ENCODE measurements at places on chromosomes 4 and X.

DNA sequence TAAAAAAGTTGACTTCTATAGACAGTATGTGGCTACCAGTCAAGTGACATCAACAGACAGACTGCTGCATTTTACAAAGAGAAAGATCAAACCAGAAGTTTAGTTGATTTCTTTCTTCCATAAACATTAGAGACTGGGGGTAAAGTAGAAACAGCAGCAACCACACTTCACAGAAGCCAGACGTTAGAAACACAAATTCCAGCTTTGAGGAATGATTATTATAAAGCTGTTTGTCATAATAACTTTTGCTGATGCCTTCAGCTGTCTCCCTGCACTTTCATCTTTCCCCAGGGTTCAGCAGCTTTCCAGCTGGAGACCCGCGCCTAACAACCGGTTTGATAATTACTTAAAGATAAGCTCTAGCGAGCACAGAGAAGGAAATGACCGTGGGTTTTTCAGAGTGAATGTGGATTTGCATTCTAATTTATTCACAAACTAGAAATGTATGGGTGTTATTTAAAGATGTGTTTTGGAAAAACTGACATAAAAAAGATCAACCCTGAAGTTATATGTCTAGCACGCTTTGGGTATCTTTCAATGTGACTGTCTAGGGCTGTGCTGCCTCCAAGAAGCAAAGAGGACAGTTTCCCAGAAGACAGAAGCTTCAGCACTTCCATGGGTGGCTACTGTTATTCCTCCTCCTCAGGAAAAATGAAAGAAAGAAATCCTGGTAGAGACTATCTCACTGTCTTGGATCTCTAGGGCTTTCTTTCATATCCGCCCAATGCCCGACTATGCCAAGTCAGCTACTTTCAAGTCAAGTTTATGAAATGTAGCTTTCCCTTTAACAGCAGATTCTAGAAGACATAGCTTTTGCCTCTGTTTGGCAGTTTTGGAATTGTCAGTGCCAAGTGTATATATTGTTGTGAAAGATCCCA, 15.0 kb upstream of the ENAM start:
- DNase-seq = no peak

DNA sequence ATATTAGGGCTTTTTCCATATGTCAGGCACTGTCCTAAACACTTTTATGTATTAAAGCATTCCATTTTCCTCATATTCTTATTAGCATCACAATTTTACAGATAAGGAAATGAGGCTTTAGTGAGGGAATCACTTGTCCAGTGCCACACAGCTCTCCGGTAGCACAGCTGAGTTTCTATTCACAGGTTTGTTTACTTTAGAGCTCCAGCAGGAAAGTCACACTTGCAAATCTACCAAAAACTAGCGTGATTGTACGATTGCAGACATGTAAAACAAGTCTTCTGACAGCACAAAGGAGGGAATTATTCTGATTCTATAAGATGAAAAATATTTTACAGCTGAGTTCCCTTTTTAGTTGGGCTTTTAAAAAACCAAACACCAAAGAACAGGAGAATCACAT, 472.1 kb downstream of the TMA16 start:
- DNase-seq = no peak

GRCh38 chrX:71935476-71935875, 24.8 kb downstream of the NHSL2 start:
- DNase-seq = no peak

- no peak for DNase-seq
Observed at GRCh38 chrX:121635141-121635540, 587.7 kb downstream of the GLUD2 start.

DNA sequence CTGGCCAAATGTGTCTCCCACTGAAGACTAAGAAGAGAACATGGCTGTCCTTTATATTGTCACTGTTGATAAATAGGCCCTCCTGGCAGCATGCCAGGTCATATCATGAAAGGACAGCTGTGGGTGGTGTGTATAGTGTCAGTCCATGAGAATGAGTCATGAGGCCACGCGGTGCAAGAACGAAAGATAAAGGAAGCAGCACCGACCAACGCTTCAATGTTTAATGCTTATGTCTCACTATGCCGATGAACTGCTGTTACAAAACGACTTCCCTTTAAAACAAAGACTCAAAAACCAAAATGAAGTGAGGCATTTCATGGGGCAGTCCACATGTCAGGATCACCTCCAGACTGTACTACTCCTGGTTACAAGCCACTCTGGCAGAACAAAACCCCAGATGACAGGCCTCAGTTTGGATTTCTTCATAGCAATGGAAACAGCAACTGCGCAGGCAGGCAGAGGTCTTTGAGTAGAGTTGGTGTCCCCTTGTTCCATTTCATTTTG, 5.2 kb upstream of the TCEANC start:
- DNase-seq = no peak

GRCh38 chr4:13092702-13093101, 391.4 kb downstream of the RAB28 start:
- no peak for DNase-seq

DNA sequence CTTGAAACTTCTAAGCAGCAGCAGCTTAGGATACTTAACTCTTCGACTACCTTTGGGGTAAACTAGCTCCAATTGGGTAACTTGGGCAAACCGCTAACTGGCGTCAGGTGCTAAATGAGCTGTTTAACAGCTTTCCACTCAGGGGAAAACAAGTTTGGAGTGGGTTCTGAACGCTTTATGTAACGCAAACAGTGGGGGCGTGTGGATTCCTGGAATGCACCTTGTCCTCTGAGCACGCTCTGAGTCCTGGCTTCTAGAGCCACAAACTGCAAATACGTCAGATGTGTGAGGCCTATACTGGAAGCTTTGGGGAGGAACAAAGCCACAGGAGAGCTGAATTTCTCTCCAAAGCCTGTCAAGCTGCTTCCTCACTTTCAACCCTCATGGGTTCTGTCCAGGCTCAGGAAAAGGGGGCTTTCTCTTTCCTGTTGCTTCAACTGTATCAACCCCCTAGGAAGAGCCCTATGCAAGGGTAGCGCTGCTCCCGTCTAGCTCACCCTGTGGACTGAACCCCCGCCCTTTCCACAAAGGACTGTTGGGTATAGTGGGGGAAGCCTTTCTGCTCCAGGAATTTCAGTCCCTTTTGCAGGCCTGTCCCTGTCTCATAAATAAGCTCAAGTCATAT, 4.5 kb upstream of the WDR1 start:
- no peak for DNase-seq

GRCh38 chr4:188821500-188821899, 682.3 kb downstream of the TRIML1 start:
- DNase-seq = no peak

GRCh38 chr4:121693886-121694285, 2.9 kb downstream of the ANXA5 start:
- DNase-seq = no peak

DNA sequence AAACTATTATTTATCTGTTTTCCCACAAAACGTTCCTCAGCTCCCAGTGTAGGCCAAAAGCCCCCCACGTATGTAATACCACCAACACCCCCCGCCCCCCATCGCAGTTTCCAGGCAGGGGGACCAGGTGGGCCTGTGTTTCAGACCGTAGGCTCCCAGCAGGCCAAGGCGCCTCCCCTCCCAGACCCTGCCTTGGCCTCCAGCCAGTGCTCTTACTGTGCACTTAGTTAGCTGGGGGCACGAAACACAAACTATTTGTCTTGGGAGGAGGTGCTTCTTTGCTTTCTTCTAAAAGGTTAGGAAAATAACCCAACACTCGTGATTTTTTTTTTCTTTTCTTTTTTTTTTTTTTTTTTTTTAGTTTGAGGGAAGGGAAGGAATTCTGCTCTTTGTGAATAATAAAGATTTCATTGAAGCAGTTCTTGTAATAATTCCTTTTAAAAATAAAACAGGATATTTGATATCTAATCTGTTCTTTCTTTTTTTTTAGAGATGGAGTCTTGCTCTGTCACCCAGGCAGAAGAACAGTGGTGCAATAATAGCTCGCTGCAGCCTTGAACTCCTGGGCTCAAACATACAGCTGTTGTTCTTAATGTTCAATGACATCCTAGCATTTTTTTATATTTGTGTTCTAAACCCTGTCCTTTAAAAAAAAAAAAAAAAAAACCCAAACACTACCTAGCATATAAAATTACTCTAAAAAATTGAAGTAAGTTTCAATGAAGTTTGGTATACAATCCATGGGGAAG, 83.0 kb upstream of the CLDN34 start:
- DNase-seq = no peak

DNA sequence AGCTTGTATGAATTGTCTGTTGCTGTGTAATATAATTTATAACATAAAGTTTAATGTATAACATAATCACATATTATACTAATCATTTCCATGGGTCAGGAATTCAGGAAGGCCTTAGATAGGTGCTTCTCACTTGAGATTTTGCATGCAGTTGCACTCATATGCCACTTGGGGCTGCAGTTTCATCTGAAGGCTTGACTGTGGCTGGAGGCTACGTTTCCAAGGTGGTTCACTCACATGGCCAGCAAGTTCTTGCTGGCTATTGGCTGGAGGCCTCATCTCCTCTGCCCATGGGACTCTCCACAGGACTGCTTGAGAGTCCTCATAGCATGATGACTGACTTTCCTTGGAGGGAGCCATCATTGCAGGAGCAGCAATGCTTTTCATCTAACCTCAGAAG, 53.4 kb upstream of the STX18 start:
- DNase-seq = no peak

DNA sequence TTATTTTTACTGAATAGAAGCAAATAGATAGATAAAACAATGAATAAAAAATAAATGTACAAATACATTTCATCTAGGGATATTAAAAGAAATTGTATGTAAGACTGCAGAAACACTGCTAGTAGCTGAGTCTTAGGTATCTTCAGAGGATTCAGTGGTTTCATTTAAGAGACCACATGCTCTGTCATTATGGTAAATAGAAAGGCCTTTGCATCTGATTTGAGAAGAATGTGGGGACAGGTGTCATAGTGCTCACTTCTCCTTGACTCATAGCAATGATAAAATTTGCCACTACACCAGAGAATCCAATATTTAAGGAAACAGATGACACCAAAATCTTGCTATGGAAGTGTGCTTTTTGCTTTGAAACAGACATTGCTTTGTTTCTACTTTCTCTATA, 59.8 kb upstream of the PPP1R2C start:
- DNase-seq = no peak

DNA sequence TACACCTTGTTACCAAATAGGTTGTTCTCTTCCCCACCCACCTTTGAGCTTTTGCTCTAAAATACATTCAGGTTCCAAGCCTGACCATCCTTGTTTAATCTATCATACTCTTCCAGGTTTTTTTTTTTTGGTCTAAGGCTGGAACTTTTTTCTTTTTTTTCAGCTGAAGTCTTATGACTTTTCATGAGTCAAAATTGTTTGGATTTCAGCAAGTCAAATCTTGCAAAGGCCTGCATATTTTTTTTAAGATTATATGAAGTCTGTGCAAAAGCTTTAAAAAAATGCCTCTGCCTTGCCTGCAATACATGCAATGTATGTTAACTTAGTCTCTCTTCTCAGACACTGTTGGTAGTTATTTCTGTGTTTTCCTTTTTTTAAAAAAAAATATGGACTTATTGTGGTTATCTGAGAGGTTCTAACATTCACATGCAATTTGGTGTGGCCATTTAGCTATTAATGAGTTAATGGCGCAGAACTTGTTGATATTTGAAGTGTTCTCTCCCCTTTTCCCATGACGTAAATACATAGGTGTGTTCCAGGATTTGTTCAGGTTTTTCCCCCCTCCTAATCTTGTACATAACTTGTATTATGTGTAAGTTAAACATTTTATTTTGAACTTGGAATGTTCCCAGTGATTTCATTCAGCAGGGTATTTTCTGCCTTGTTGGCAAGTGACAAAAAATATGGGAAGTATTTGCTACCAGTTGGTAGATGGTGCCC, 58.7 kb downstream of the CCKAR start:
- no peak for DNase-seq

DNA sequence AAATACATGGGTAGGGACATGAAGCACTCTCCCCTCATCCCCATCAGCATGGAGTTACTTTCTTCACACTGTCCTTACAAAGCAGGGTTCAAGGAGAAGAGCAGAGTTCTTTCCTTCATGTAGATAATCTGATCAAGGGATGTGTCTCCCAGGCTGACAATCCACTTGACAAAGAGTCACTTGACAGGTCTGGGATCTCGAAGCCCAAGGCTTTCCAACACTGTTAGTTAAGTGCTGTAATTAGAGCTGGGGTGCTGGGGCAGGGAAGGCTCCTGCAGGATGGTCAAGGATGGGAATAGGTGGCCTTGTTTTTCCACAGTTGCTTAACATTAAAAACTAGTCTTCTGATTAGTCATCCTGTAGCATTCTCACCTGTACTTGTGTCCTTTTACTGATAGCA, 38.0 kb downstream of the CCNG2 start:
- no peak for DNase-seq

GRCh38 chr4:101411926-101412325, 64.6 kb upstream of the PPP3CA start:
- DNase-seq = no peak

DNA sequence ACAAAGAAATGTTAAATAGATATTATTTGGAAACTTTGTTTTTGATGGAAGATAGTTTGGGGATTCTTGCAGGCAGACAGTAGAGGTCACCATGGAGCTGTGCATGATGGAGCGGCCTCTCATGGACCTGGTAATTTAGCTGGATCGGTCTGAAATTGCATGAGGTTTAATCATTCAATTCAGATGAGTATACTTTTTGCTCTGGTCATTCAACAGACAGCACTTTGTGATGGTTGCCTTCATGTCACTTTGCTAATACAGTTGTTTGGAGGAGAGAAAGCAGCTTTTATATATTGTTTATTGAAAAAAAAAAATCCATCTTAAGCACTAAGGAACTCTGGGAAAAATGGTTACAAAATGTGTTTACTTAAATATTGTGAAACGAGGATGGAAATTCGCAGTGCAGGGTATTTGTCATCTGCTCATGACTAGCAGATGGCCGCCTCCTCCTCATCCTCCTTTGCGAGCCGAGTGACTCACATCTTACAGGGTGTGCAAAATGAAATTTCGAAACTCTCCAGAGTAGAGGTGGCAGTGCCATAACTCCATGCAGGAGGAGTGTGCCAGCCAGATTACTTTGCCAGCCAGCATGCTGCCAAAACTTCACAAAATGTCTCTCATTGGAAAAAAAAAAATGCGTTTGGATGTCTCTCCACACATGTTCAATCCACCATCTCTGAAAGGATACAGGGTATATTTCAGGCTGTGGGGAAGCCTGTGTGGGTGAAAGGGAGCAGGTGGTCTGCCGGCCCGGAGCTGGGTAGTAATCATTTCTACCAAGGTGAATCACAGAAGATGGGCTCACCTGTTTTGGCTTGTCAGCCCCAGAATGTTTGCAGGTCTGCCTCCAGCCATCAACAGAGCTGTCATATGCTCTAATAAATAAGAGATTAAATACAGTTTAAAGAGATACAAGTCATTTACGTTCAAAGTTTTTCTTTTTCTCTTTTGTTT, 314.9 kb upstream of the DIPK2B start:
- DNase-seq = peak; percentile 50

GRCh38 chr4:26424838-26425237, 65.4 kb downstream of the CCKAR start:
- no peak for DNase-seq

GRCh38 chrX:42075032-42075431, 151.7 kb upstream of the CASK start:
- DNase-seq = no peak

- DNase-seq = no peak
Observed at GRCh38 chr4:84171871-84172270, 327.2 kb downstream of the NKX6-1 start.

All from smooth muscle cell of the brain vasculature (primary cell).